Left ventricle myocardium inferior (tissue), 1 donor: ENCODE measurements at places on chromosomes 6 and 20. TPM values are rescaled to one million over a fixed set of nuclear protein-coding genes. Genes with fewer than 3 reads are reported as not detected.

DEFB132 gene
- total RNA-seq = not detected

HTR1E gene
- total RNA-seq = not detected

DNA sequence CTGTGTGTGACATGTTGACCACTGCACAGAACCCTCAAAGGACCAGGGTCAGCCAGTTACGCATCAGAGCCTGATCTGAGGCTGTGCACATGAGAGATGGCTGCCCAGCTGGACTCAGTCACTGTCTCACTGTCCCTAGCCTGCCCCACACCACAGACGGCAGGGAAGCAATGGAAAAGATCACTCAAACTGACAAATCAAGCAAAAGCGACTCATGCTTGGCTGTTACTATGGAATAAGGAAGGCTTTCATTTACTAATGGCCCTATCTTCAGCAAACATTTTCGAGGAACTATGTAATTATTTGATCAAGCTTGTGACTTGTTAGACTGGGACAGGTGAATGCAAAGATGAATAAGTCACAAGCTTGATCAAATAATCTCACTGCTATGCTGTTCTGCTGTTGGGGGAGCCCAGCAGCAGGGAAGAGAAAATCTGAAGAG is 137.0 kb downstream of the SLC23A2 start:
- peaks cover 64% of the 10 kb centered on the region for H3K36me3 ChIP-seq
- no peak overlapping the region for H3K4me3 ChIP-seq
- no peak for DNase-seq
- H3K4me1 ChIP-seq = no peaks in the 10 kb centered on the region

DNA sequence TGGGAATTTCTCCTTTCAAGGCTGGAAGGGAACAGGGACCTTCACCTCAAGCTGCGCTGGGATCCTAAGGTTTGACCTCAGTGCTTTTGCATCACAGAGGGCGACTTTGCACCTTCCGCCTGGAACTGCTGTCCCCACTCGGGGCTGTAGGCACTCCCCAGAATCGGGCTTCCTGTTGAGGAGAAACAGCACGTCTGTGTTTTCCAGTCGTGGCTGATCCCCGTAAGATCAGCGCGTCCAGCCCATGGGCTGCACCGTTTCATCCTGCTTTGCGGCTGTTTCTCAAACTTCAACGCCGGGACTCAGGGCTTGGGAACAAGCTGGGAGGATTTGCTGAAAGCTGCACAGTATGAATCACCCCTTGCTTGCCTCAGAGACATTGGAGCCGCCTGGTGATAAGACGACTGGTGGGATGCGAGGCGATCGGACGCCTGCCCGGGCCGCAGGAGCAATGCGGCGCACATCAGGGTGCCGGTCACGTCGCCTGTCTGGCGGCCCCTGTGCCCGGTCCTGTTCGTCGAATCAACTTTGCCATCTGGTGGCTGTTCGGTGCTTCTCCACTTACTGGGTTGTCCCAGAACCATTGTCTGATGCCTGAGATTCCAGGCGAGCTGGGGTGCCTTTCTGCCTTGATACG is 53.6 kb upstream of the FRMD1 start:
- no peaks in the 10 kb centered on the region for H3K36me3 ChIP-seq
- DNase-seq = peak; percentile 69
- peak overlapping the region; percentile 58 for H3K4me3 ChIP-seq
- H3K27ac ChIP-seq = peak overlapping the region; percentile 58
- peaks cover 9% of the 10 kb centered on the region for H3K27me3 ChIP-seq

DNA sequence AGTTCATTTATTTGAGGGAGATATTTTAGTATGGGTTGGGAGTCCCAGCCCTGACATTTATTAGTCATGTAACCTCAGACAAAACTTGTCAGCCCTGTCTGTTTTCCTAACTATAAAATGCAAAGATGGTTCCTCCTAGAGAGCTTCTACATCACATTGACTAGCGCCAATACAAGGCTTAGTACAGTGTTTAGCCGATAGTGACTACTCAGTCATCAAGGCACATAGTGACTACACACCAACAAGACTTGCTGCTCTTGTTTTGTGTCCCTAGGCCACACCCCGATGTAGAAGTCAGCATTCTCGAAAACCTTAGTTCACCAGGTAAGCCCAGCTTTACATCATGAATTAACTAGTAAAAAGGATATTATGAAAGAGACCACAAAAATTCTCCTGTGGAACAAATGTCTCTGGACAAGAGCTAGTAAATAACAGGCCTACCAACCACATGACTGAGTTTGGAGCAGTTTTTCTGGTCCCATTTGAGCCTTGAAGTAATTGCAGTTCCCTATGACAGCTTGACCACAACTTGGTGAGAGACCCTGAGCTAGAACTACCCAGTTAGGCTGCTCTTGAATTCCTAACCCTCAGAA is 68.8 kb downstream of the PFDN4 start:
- no peaks in the 10 kb centered on the region for H3K4me1 ChIP-seq
- DNase-seq = no peak
- no peaks in the 10 kb centered on the region for H3K27me3 ChIP-seq
- H3K36me3 ChIP-seq = no peaks in the 10 kb centered on the region
- no peak overlapping the region for H3K27ac ChIP-seq
- H3K4me3 ChIP-seq = no peak overlapping the region

BRPF3 gene
- total RNA-seq = 18.0 TPM

SLPI gene
- total RNA-seq = 1.8 TPM

GRCh38 chr20:64041781-64042053 is 5.7 kb downstream of the C20orf204 start:
- H3K27me3 ChIP-seq = peaks cover 96% of the 10 kb centered on the region
- H3K36me3 ChIP-seq = peaks cover 3% of the 10 kb centered on the region
- no peak for DNase-seq
- H3K4me3 ChIP-seq = peak overlapping the region; percentile 58
- H3K27ac ChIP-seq = peak overlapping the region; percentile 89

DNA sequence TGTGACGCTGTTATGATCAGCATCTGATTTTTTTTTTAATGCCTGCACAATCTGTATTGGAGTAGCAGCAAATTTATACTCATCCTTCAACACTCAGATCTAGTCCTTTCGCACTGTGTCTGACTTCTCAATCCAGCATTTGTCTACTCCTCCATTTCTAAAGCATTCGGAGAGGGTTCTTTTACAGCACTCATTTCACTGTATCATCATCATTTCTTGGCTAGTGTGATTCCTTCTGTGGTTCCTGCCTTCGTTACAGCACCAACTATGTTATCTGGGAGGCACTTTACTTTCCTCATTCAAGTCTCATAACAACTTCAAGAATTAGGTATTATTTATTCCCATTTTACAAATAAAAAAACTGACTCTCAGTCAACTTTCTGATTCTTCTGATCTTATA is 18.0 kb downstream of the NUDT3 start:
- DNase-seq = no peak
- H3K4me3 ChIP-seq = no peak overlapping the region
- peak overlapping the region; percentile 1 for H3K27ac ChIP-seq
- no peaks in the 10 kb centered on the region for H3K27me3 ChIP-seq
- H3K36me3 ChIP-seq = peaks cover 3% of the 10 kb centered on the region
- H3K4me1 ChIP-seq = peaks cover 73% of the 10 kb centered on the region

- no peak overlapping the region for H3K4me3 ChIP-seq
- H3K36me3 ChIP-seq = no peaks in the 10 kb centered on the region
- H3K27me3 ChIP-seq = no peaks in the 10 kb centered on the region
- no peak overlapping the region for H3K27ac ChIP-seq
- H3K4me1 ChIP-seq = peaks cover 2% of the 10 kb centered on the region
These were observed 111.0 kb downstream of the PLCB4 start for GRCh38 chr20:9179867-9180266.

DNA sequence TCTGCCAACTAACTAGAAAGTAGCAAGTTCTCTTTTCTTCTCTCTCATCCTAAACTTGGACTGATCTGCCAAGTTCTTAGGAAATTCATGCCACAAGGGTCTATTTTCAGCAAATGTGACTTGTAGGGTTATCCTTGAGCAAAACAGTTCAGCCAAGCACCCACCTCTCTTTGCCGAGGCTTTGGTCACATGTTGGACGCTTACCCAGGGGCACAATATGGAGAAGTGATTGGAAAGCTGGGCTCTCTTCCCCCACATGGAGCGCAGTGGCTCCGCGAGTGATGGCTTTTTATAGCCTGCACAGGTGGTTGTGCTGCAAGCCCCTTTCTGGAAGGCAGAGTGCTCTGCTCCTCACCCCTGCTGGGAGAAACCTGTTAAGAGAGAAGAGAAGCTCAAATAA is 47.7 kb upstream of the FNDC1 start:
- no peaks in the 10 kb centered on the region for H3K36me3 ChIP-seq
- H3K4me3 ChIP-seq = no peak overlapping the region
- peak overlapping the region; percentile 82 for H3K27ac ChIP-seq
- DNase-seq = no peak
- H3K27me3 ChIP-seq = no peaks in the 10 kb centered on the region
- H3K4me1 ChIP-seq = peaks cover 49% of the 10 kb centered on the region

CALHM5 gene
- total RNA-seq = 2.1 TPM

GRCh38 chr20:15512916-15513315 is 1060.3 kb downstream of the KIF16B start:
- DNase-seq = no peak
- no peak overlapping the region for H3K4me3 ChIP-seq
- H3K36me3 ChIP-seq = no peaks in the 10 kb centered on the region

- no peak overlapping the region for H3K4me3 ChIP-seq
- H3K36me3 ChIP-seq = peaks cover 83% of the 10 kb centered on the region
- H3K27ac ChIP-seq = peak overlapping the region; percentile 35
- no peaks in the 10 kb centered on the region for H3K27me3 ChIP-seq
- DNase-seq = peak; percentile 32
These were observed 100.3 kb downstream of the REV3L start for GRCh38 chr6:111382476-111383294.

DNA sequence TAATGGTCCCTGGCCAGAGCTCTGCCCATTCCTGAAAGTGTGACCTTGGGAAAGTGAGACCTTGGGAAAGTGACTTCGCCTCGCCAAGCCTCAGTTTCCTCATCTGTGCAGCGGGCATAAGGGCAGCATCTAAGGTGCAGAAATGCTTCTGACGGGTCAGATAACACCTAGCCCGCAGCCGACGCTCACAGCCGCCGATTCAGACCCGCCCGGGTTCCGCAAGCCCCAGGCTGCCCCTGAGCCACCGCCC is 486 bp downstream of the FKBP1A start:
- no peak for DNase-seq
- H3K36me3 ChIP-seq = no peaks in the 10 kb centered on the region
- peak overlapping the region; percentile 96 for H3K4me3 ChIP-seq
- H3K27ac ChIP-seq = peak overlapping the region; percentile 93

DNA sequence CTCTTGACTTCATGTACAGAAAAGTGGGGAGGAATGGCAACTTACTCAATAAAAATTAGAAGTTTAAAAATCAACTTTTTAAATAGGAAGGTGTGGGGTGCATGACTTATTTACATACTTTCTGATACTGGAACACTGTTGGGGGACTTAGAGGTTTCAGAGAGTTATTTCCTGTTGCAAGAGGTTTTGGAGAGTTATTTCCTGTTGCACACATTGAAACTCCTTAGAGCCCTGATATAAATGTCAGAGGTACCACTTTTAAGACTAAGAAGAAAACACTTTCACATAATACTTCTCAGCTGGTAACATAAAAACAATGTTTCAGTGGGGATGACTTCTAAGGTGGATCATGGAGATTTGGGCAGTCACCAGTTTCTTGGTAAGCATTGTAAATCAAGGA is 579.9 kb downstream of the MMUT start:
- H3K36me3 ChIP-seq = no peaks in the 10 kb centered on the region
- H3K27ac ChIP-seq = no peak overlapping the region
- H3K4me1 ChIP-seq = no peaks in the 10 kb centered on the region
- no peak for DNase-seq

SMIM13 gene
- total RNA-seq = 12.3 TPM

- H3K4me3 ChIP-seq = no peak overlapping the region
- H3K4me1 ChIP-seq = no peaks in the 10 kb centered on the region
- H3K36me3 ChIP-seq = no peaks in the 10 kb centered on the region
- no peaks in the 10 kb centered on the region for H3K27me3 ChIP-seq
These were observed 57.7 kb downstream of the PXDC1 start for GRCh38 chr6:3693831-3694230.

GRCh38 chr6:52534966-52535390 is 41.9 kb downstream of the TRAM2 start:
- no peak overlapping the region for H3K4me3 ChIP-seq
- no peak overlapping the region for H3K27ac ChIP-seq
- peaks cover 30% of the 10 kb centered on the region for H3K36me3 ChIP-seq
- no peak for DNase-seq

DNA sequence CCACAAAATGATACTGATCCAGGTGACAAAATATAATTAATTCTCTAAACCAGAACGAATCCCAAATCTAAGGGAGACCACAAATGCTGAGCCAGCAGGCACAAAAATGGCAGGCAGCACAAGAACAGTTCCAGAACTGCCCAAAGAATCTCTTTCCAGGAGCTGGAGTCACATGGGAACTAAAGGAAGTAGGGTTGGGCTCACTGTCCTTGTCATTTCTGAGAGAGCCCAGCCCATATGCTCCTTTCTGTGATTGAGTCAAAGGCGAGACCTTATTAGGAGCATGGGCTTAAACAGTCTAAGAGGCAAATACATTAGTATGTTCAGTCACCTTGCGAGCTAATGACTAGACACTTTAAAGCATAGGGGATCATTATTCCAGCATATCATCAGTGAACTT is 327.6 kb upstream of the ARID1B start:
- no peak overlapping the region for H3K4me3 ChIP-seq
- peaks cover 8% of the 10 kb centered on the region for H3K4me1 ChIP-seq
- H3K36me3 ChIP-seq = no peaks in the 10 kb centered on the region
- no peak overlapping the region for H3K27ac ChIP-seq

DNA sequence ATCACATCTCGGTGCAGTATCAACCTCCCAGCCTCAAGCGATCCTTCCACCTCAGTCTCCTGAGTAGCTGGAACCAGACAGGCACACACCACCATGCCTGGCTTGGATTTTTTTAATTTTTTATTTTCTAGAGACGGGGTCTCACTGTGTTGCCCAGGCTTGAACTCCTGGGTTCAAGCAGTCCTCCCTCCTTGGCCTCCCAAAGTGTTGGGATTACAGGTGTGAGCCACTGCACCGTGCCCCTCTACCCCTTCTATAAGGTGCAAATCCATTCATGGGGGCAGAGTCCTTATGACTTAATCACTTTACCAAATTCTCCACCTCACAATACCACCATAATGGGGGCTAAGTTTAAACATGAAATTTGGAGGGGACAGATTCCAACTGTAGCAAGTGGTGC is 37.7 kb downstream of the TMEM181 start:
- no peak overlapping the region for H3K4me3 ChIP-seq
- peaks cover 55% of the 10 kb centered on the region for H3K36me3 ChIP-seq
- no peaks in the 10 kb centered on the region for H3K4me1 ChIP-seq

DNA sequence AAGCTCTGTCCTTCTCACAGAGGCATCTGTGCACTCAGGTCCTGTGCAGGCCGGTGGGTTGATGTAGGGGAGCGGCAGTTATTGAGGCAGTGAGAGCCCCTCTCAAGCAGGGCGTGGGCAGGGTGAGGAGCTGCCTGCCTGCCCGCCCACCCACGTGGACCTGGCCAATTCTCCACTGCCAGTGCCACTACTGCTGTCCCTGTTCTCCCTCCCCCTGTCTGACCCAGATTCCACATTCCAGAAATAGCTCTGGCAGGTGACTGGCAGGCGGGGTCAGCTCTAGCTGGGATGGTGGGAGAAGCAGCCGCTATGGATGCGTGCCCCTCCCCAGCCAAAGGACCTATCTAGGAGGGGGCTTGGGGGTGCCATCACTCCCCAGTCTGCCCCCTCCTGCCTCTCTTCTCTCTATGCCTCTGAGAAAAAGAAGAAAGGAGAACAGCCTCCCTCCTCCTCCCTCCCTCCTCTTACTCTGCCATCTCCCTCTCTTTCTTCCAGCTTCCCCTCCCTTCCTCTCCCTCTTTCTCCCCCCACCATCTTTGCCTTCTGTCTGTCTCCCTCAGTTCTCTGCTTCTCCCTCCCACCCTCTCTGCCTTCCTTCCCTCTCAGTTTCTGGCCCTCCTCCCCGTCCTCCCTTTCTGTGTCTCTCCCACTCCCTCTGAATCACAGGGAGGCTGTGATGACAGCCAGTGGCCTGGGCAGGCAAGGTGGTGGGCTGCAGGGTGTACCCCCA is 86.5 kb upstream of the MYL9 start:
- peaks cover 16% of the 10 kb centered on the region for H3K4me1 ChIP-seq
- H3K36me3 ChIP-seq = no peaks in the 10 kb centered on the region
- peak overlapping the region; percentile 33 for H3K27ac ChIP-seq
- no peaks in the 10 kb centered on the region for H3K27me3 ChIP-seq
- H3K4me3 ChIP-seq = peak overlapping the region; percentile 43
- peak; percentile 38 for DNase-seq
